ENCODE measurements at places on chromosomes 1 and 21.
A peak's percentile ranks its signal among the peaks of the same experiment; 100 is the strongest.

GRCh38 chr21:28608646-28609045, 384.0 kb downstream of the LTN1 start:
- no peak for DNase-seq

GRCh38 chr21:44986471-44987291, 46.9 kb downstream of the SLX9 start:
- DNase-seq = no peak

DNA sequence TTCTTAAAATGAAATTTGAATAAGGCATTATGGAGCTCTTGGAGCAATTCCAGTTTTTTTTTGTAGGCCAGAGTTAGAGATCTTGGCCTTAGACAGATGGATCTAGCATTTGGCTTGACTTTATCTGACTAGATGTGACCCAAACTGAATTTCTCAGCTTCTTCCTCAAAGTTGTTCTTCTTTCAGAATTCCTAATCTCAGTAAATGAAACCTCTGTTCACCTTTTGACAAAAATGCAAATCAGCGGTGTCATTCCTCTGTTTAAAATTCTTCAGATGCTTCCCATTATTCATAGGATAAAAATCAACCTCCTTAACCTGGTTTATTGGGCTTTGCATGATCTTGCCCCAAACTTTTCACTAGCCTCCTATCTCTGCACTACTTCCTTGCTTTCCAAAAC, 177.6 kb downstream of the RASAL2 start:
- DNase-seq = no peak

GRCh38 chr1:15042866-15043265, 110.7 kb upstream of the TMEM51 start:
- no peak for DNase-seq

- DNase-seq = peak; percentile 35
These were observed 41.1 kb upstream of the TNFRSF1B start for GRCh38 chr1:12125422-12126355.

DNA sequence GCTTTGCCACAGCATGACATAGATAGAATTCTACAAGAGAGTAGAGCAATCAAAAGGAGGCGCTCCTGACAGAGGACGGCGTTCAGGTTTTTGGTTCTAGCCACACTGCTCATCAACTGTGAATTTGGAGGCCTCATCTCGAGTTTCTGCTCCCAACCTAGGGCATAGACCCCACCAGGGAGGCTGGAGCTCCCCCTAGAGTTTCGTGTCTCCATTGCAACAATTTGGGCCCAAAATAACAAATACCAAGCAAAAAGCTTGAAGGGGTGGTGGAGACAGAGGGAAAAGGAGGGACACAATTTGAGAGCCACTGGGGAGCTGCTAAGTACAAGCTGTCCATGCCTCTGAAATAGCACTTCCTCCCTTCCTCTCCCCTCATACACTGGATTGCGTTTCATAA, 297.0 kb downstream of the GPATCH2 start:
- no peak for DNase-seq

GRCh38 chr1:11345971-11346715, 73.1 kb downstream of the UBIAD1 start:
- no peak for DNase-seq

DNA sequence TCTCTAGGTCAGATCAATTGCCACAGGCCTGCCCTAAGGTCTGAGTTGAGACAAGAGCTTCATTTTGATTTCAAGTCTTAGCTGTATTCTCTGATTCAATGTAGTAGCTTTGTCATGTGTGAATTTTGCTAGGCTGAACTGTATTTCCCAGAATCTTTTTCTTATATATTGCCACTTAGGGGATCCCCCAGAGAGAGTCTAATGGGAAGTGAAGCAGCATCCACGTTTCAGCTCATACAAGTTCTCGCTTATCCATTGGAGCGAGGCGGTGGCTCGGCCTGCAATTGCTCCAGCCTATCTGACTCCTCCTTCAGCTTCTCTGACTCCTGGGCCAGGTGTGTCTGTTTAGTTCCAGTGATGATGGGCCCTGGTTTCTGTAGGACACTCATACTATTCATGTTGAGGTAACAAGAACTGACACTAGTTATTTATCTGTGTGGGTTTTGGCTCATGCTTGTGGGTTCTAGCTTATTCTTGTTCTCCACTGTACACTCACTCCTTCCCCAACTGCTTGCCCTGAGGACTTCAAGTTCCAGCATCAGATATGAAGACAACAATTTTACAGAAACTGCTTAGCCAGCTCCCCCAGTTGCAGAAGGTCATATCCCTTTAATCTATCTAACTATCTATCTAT, 48.2 kb downstream of the TBX19 start:
- DNase-seq = no peak

DNA sequence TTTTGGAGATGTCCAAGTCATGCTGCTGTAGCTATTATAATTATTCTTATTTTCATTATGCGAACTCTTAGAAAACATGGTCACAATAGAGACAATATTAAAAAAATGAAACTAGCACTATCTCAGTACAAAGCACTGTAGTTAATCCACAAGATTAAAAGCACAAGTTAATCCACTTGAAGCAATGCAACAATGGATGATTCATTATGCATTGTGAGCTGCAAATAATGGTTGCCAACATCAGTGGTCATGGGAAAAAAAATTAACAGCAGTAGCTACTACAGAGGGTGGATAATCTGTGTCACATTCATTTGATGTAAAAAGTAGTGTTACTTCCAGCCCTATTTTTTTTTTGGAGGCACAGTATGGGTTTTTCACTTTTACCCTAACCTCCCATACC, 56.7 kb downstream of the DPT start:
- no peak for DNase-seq

DNA sequence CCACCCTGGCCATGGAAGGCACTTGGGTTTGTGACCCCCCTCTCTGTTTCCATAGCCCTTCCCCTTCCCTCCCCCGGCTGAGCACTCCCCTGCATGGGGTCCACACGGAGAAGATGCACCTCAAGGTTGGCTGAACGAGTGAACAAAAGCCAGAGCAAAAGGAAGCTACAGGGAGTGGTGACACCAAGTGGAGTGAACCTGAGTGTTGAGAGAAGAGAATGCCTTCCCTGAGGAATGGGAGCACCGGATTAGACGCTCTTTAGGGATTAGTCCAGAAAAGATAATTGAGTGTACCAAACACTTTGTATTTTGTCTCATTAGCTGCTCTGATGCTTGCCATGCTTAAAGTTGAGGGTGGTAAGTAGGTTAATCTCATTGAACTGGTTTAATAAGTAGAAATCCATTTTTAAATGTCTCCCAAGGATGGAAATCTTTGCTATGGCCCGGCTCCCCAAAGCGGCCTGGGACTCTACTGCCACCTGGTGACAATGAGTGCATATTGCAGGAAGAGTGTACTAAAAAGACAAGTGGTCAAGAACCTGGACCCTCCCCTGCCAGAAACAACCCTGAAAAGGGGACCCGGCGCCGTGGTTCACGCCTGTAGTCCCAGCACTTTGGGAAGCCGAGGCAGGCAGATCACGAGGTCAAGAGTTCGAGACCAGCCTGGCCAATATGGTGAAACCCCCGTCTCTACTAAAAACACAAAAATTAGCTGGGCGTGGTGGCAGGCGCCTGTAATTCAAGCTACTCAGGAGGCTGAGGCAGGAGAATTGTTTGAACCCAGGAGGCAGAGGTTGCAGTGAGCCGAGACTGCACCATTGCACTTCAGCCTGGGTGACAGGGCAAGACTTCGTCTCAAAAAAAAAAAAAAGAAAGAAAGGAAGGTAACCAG, 150.6 kb upstream of the ZC3H12A start:
- DNase-seq = no peak

DNA sequence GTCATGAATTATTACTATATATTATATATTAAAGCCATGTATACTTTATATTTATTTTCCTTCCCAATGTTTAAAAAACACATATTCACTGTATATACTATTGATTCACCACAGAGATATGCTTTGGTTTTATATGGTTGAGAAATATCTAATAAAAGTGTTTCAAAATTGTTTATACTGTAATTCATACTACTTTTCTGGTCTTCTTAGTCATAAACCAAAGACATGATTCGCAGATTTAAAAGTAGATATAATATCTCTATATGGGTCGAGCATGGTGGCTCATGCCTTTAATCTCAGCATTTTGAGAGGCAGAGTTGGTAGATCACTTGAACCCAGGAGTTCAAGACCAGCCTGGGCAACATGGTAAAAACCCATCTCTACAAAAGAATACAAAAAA, 738.4 kb downstream of the USP25 start:
- DNase-seq = no peak

DNA sequence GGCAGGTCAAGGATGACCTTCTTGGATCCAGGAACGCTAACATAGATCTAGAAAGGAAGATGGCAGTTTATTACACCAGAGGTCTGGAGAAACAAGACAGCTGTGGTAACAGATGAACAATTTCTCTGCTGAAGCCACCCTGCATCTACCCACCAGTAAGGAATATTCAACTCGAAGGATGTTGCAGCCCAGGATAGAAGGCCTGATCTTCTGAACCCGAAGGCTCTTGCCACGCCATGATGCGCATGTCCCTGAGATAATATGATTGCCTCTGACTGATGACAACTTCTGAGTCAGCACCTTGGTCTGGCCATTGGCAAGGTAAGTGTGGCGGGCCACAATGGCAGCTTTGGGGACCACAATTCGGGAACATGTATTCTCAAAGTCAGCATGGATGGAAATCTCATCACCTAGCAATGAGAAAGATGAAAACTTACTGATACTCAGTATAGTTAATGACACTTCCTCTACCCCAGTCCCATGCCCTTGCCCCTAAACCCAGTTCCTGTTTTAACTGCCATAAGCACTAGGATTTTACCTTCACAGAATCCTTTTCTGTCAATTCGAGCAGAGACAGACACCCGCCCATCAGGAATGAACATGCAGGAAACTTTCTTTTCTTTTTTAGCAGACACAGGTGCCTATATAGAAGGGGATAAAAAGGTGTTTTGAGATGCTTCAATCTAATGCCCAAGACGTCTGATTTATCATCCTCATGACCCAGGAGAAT, 1.8 kb downstream of the TXNIP start:
- no peak for DNase-seq

- no peak for DNase-seq
These were observed 28.9 kb downstream of the ECHDC2 start for GRCh38 chr1:52892424-52893215.

- DNase-seq = no peak
These were observed 28.6 kb upstream of the NEK2 start for GRCh38 chr1:211703812-211704537.

DNA sequence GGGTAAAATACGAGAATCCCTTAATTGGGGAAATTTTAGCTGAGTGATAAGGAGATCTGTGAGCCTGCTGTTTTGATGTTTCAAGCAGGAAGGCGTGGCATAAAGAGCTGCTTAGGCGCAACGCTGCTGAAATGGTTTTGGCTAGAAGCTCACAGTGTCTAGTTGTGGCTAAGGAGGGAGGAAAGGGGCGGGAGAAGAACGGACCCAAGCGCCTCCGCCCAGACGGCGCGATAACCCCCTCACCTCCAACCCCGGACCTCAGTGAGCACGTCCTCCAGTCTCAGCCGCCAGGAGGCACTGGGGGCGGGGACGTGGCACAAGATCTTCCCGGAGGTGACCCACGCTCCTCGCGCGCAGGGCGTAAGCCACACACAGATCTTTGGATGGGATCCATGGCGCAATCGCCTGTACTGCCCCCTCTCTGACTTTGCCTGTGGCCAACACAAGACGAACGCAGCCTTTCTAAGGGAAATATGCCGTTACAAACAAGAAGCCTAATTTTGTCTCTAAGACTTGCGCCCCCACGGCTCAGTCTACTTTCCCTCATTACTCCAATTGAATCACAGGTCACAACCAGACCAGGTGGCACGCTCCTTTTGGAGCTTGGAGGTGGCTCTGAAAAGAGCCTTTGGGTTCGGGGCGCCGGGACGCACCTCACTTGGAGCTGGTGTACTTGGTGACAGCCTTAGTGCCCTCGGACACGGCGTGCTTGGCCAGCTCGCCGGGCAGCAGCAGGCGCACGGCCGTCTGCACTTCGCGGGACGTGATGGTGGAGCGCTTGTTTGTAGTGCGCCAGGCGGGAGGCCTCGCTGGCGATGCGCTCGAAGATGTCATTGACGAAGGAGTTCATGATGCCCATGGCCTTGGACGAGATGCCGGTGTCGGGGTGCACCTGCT, 23.4 kb upstream of the RNF187 start:
- peak; percentile 77 for DNase-seq
